ENCODE measurements at places on chromosomes 5 and 9.

DNA sequence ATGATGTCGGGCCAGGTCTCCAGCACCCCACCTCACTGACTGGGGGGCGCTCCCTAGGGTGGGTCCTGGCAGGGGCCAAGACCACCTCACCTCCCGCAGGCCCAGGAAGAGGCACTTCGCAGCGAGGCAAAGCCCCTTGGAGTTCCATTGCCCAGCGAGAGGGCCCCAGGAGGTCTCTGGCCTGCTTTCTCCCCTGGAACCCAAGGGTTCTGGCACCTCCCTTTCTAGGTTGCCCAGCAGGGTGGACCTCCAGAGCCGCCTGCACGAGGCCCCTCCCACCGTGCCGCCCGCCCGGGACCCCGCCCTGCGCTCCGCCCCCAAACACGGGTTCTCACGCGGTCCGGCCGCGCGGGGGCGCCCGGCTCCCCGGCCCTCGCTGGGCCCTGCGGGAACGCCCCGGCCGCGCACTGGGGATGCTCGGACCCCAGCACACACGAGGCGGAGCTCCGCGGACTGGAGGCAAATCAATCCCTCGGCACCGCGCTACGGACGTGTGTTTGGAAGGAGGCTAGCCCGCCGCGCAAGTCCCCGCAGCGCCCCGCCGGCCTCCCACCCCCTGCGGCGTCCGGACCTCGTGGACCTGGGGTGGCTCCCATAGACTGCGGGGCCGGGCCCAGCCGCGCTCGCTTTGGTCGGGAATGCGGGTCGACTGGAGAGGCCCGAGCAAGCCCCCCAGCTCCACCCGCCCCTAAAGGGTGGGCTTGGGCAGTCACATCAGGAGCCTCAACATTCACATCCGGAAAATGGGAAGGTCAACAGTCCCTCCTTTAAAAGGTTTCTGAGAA is 99.5 kb upstream of the LMX1B start:
- no peak for DNase-seq

DNA sequence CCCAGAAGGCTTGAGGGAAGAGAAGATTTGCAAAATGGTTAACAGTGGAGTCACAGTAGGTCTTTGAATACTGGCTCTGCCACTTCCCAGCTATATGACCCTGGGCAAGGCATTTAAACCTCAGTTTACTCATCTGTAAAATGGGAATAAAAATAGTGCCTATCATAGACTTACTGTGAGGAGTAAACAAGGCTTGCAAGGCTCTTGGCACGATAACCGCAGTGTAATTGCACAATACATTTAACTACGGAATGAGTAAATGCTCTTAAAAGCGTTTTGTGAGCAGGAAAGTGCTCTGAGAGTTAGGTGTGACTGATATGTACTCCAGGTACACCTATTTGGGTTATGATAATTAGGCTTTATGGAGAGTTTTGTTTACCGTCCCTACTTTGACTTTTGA is 8.4 kb downstream of the SLC36A3 start:
- DNase-seq = no peak

DNA sequence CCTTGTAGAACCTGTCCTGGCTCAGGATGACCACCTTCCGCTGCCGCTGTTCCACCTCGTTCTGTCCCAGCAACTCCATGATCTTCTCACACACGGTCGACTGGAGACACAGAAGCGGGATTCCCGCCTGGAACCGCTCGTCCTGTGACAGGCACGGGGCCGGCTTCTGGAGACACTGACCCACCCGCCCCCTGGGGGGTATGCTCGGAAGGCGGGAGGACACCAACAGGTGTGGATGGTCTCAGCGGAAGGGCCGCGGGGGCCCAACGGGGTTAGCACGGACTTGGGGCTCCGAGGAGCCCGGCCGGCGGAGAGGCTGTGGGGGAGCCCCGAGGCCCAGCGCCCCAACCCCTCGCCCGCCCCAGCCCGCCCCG is 530 bp downstream of the UCK1 start:
- peak; percentile 60 for DNase-seq

DNA sequence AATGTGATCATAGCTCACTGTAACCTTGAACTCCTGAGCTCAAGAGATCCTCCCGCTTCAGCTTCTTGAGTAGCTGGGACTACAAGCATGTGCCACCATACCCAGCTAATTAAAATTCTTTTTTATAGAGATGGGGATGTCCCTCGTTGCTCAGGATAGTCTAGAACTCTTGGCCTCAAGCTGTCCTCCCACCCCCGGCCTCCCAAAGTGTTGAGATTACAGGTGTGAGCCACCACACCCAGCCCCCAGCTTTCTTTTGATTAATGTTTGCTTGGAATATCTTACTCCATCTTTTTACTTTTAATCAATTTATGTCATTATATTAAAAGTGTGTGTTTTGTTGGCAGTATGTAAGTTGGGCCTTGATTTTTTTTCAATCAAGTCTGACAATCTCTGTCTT is 59.4 kb upstream of the EXOC3 start:
- no peak for DNase-seq

GRCh38 chr5:122444411-122444810 is 132.4 kb downstream of the SNCAIP start:
- DNase-seq = no peak
